Activated T-cell treated with anti-CD3 and anti-CD28 coated beads, Interleukin-2, amount 50 U/mL, for 72 hours (primary cell): ENCODE measurements at places on chromosomes 12 and 14. TPM values are rescaled to one million over a fixed set of nuclear protein-coding genes. Genes with fewer than 3 reads are reported as not detected.

UTP20 gene
- 12.3 TPM for total RNA-seq

POLR3B gene
- 9.6 TPM for total RNA-seq

SDSL gene
- 3.2 TPM for total RNA-seq

PTCSC3 gene
- not detected for total RNA-seq

DNA sequence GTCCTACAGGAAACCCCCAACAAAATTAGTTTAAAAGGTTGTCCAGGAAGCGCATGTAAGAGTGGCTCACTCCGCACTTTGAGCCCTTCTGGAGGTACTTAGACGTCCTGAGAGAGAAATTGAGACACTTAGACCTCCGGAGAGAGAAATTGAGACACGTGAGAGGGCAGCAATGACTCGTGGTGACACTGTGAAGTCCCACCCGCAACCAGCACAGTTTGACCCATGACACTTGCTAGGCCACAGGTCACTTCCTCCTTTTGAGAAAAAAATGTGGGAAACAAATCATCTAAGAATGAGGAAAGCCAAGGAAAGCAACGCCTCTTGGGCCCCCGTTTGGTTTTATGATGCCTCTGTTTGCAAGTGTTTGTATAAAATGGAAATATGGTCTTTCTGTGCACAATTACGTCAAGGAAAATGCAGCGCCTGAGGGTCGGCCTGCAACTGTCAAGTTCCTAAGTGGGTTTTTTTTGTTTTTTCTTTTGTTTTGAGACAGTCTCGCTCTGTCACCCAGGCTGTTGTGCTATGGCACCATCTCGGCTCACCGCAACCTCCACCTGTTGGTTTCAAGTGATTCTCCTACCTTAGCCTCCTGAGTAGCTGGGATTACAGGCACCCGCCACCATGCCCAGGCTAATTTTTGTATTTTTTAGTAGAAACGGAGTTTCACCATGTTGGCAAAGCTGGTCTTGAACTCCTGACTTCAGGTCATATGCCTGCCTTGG lies 13.6 kb upstream of the CDCA4 start:
- no peak overlapping the region for H3K27ac ChIP-seq
- no peak overlapping the region for H3K4me3 ChIP-seq

DNA sequence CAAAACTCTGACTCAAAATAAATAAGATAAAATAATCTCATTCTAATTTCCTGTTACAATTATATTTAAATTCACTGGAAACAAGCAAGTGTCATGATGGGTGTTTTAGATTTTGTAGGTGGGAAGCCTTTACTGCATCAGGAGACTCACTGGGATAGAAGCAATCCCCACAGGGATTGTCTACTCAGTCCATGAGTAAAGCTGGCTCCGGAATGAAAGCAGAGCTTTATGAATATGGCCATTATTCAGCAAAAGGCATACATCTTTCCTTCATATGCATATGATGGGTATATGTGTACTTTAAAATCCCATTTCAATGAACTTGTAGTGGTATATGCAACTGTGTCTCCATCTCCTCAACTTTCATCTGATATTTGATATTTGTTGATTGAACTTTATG lies 25.4 kb upstream of the PPM1H start:
- no peaks in the 10 kb centered on the region for H3K27me3 ChIP-seq
- no peak overlapping the region for H3K27ac ChIP-seq
- H3K4me3 ChIP-seq, result no peak overlapping the region
- no peak for DNase-seq
- H3K4me1 ChIP-seq, result no peaks in the 10 kb centered on the region

- no peaks in the 10 kb centered on the region for H3K27me3 ChIP-seq
- no peaks in the 10 kb centered on the region for H3K4me1 ChIP-seq
- no peak overlapping the region for H3K27ac ChIP-seq
- no peak for DNase-seq
Observed at GRCh38 chr12:18551701-18552100, 186.1 kb downstream of the PLCZ1 start.

DNA sequence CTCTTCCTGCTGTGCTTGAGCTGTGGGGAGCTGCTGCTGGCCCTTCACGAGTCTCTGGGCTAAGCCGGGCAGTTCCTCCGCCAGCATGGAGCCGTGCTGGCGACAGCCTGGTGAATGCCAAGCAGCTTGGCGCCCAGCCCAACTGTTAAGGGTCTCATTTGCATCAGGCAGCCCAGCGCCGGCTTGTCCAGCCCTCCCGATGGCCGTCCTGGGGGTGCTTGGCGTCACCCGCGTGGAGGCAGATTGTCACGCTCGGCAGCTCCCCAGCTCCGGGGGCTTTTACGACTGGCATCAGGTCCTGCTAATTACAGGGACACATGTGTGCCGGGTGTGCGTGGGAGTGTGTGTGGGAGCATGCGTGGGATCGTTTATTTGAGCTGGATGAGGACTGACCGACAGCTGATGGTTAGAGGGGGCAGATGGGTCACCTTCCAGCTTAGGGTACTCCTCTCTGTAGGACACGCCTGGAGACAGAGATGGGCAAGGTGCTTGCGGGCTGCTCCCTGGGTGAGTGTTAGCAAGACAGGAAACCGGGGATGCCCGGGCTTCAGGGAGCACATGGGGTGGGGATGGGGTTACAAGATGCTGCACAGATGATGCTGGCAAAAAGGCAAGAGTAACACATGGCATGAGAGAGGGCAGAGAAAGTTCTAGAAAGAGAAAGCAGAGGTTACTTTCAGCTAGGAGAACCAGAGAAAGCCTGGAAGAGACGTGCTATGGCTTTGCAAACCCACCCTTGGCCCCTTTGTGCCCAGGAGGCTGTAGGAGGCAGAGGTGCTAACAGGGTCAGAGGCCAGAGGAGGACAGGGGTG lies 64.1 kb downstream of the KIF26A start:
- H3K27ac ChIP-seq, result no peak overlapping the region
- no peaks in the 10 kb centered on the region for H3K4me1 ChIP-seq
- H3K4me3 ChIP-seq, result no peak overlapping the region
- no peaks in the 10 kb centered on the region for H3K27me3 ChIP-seq
- no peak for DNase-seq

DNA sequence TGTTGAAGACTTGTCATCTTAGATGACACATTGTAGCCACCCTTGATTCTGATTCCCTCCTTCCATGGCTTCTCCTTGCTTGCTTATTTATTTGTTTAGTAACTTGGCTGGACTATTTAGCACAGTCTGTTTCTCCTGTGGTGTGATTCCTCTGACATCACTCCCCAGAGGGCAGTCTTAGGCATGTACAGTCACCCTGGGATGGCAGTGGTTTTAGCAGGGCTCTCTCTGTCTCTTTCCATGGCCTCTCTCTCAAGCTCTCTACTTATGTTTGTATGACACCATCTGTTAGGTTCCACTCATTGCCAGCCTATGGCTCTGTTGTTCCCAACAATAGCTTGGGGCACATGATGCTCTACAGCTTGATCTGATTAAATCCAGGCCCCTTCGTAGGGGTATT lies 158.3 kb downstream of the ADGRD1 start:
- peak overlapping the region; percentile 2 for H3K4me3 ChIP-seq
- H3K27me3 ChIP-seq, result peaks cover 6% of the 10 kb centered on the region
- H3K36me3 ChIP-seq, result peaks cover 6% of the 10 kb centered on the region
- no peak overlapping the region for H3K27ac ChIP-seq
- DNase-seq, result peak; percentile 22

DNA sequence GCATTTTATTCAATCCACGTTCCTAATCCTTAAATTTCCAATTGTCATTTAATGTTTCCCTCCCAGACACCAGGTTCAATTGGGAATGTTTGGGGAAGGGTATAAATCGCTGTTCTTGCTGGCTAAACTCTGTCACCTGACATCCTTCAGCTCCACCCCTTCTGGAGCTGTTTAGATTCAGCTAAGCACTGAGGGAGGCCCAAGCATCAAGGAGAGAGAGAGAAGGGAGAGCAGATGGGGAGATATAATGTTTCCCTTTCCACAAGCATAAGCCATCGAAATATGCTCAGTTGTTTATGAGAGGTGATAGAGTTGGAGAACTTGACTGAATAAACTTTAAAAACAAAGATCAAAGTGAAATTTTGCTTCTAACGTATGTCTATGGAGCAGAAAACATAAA lies 1.8 kb downstream of the ABCC9 start:
- no peak overlapping the region for H3K27ac ChIP-seq
- H3K27me3 ChIP-seq, result peaks cover 70% of the 10 kb centered on the region
- no peaks in the 10 kb centered on the region for H3K36me3 ChIP-seq

GRCh38 chr12:119154435-119154818 lies 24.3 kb upstream of the HSPB8 start:
- H3K27ac ChIP-seq, result no peak overlapping the region
- H3K27me3 ChIP-seq, result no peaks in the 10 kb centered on the region
- H3K4me3 ChIP-seq, result no peak overlapping the region
- DNase-seq, result no peak
- H3K4me1 ChIP-seq, result no peaks in the 10 kb centered on the region
